GM04503 (cell line): ENCODE measurements at places on chromosomes 3 and 15.

DNA sequence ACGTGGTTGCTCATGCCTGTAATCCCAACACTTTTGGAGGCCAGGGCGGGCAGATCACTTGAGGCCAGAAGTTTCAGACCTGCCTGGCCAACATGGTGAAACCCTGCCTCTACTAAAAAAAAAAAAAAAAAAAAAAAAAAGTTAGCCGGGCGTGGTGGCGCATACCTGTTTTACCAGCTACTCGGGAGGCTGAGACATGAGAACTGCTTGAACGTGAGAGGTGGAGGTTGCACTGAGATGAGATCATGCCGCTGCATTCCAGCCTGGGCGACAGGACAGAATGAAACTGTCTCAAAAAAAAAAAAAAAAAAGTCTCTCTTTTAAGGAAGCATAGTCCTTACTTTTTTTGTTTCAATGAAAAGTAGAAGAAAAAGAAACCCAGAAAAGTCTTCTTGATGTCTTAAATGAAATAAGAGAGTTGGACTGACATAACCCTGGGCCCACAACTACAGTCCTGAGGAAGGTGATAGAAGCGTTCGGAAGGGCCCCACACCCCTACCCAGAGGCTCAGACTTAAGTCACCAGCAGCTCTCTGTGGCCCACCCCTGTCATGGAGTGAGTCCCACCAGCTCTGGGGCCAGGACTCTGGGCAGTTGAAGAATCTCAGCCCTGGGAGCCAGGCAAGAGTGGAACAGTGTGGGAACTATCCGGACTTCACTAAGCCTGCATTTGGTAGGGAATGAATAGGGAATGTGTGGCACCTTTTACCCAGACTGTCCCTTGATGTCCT lies 2.6 kb downstream of the NME9 start:
- DNase-seq, result no peak

- no peak for DNase-seq
Measured at GRCh38 chr15:80288131-80288530, 36.1 kb upstream of the CTXND1 start.

- no peak for DNase-seq
Measured at GRCh38 chr3:59862686-59863085, 812.9 kb upstream of the CFAP20DC start.

GRCh38 chr3:71581457-71582035 lies 2.0 kb downstream of the FOXP1 start:
- DNase-seq, result no peak

GRCh38 chr3:58608648-58609047 lies 31.5 kb upstream of the FAM107A start:
- no peak for DNase-seq

GRCh38 chr3:42012383-42012934 lies 50.6 kb upstream of the ULK4 start:
- no peak for DNase-seq

DNA sequence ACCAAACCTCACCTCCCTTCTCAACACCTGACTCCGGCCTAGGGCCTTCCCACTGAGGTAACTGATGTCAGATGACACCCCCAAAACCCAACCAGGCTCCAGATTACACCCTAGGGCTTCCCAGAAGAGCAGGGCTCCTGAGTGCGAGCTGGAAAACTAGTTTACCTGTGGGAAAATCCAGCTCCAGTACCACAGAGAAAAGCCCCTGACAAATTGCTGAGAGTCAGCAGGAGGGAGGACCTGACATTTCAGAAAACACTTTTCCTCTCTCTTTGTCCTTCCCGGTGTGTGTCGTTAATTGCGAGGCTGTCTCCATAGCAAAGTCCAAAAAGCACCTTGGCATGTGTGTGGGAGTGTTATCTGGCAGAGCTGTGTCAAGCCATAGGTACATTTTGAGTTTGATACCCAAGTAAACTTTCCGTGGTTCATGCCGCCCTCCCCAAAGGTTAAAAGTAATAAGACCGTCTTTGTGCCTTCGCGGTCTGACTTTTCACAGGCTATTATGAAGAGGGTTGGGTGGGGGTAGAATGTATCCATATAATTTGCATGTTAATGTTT lies 79.8 kb upstream of the FNDC3B start:
- no peak for DNase-seq

DNA sequence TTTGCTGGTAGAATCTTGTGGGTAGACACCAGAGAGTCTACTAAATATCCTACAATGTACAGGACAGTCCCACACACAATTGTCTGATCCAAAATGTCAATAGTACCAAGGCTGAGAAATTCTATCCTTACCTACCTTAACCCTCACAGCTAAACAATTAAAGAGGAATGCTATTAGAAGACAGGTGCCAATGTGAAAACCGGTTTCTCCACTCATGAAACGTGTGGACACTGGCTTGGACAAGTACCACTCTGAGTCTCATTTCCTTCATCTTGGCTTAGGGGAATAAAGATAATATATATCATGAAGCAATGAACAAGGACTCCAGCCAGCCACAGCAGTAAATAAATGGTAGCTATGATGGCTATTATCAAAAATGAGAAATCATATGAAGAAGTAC lies 90.2 kb downstream of the RFTN1 start:
- DNase-seq, result no peak

- DNase-seq, result no peak
Measured at GRCh38 chr3:77539677-77540076, 499.8 kb downstream of the ROBO2 start.

DNA sequence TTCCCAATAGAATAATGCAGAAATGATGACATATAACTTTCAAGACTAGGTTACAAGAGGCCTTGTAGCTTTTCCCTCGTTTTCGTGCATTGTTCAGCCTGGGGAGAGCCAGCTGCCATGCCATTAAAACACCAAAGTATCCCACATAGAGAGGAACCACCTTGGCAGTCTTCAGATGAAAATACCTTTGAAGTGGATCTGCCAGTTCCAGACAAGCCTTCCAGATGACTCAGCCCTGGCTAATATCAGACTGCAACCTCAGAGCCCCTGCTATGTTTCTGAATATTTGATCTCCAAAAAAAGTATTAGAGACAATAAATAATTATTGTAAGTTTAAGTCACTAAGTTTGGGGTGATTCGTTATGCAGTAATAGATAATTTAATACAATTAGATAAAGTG lies 294.3 kb upstream of the GBE1 start:
- DNase-seq, result no peak

GRCh38 chr3:103295974-103296570 lies 861.3 kb downstream of the ZPLD1 start:
- DNase-seq, result no peak

DNA sequence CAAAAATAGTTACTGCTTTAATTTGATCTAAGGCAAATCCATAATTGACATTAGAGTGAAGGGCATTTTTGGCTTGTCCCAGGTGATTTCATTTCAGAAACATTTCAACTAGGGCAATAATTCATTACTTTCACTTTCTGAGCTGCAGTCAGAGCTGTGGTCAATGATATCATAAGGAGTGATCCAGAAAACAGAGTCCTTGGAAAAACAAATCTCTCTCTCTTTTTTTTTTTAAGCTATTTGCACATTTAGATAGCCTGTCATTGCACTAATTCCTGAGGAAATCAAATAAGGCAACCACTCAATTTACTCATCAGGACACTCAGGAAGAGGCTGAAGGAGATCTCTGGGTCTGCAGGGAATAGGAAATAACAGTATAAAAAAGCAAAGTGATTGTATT lies 269.5 kb upstream of the LRRC3B start:
- DNase-seq, result no peak

GRCh38 chr15:78421238-78421965 lies 16.6 kb upstream of the IREB2 start:
- DNase-seq, result no peak

GRCh38 chr3:39937315-39937714 lies 127.9 kb downstream of the MYRIP start:
- no peak for DNase-seq

DNA sequence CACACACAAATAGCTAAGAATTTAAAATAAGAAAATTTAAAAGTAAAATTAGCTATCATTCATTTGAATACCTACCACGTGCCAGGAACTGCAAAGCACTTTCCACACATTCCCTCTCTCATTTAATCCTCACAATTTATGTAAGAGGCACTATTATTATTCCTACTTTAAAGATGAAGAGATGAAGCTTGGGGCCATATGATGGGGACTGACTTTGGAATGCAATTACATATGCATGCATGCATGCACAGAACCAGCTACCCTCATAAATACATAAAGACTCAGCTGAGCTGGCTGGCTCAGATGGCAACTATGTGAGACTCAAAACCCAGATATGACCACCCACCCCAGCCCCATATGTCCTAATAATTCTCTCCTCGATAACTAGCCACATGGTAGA lies 31.7 kb upstream of the THUMPD3 start:
- DNase-seq, result no peak

DNA sequence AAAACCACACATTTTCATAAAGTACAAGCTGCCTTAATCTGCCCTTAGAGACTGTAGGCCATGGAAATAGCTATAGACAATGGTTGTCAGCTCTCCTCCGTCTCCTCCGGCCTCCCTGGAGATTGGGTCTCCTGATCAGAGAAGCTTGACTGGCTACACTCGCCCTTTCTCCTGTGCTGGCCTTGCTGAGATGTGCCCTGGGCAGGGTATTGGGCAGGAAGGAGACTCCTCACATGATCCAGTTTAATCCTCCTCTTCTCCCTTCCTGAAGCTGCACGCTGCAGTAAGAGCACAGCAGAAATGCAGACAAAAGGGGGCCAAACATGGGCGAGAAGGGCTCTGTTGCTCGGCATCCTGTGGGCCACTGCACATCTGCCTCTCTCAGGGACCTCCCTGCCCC lies at the start of gene SLC24A5:
Gene SLC24A5 (plus strand): TSS at position 246 of the 400 bp plus-strand sequence. CDS start 55 bp downstream, at position 301.
- no peak for DNase-seq

GRCh38 chr3:71062037-71062932 lies 521.2 kb downstream of the FOXP1 start:
- no peak for DNase-seq

- DNase-seq, result no peak
Measured at GRCh38 chr15:78841891-78842290, 30.6 kb upstream of the ADAMTS7 start.

DNA sequence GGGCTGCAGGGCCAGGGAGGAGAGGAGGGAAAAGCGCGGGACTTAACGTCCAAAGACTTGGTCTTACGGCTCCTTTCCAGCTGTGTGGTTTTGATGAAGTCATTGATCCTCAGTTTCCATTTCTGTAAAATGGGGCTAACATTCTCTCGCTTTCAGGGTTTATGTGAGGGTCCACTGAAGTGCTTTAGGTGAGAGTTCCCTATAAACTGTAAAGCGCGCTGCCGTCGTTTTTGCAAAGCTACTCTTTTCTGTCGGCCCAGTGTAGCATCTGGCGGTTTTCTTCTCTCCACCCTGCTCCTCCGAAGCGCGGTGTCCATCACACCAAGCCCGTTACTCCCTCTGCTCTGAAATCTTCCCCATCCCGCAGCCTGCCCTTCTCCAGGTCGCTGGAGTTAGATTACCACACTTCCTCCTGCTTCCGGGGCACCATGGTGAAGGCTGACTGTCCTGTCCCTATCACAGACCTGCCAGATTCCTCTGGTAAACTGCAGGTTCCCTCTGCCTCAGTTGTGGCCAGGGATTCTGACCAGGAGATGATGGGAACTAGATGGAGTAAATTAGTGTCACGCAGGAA lies 702 bp upstream of the DNAJC17 start:
- DNase-seq, result no peak

DNA sequence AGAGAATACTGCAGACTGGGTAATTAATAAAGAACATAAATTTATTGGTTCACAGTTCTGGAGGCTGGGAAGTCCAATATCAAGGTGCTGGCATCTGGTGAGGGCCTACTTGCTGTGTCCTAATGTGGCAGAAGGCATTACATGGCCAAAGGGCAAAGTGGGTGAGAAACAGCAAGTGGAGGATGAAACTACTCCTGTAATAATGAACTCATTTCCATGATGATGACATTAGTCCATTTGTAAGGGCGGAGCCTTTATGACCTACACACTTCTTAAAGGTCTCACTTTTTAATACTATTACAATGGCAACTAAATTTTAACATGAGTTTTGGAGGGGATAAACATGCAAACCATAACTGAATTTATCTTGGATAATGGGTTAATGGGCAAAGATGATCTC lies 139.6 kb upstream of the SGO1 start:
- DNase-seq, result no peak

GRCh38 chr15:27218426-27218825 lies 247.4 kb downstream of the GABRG3 start:
- DNase-seq, result no peak

DNA sequence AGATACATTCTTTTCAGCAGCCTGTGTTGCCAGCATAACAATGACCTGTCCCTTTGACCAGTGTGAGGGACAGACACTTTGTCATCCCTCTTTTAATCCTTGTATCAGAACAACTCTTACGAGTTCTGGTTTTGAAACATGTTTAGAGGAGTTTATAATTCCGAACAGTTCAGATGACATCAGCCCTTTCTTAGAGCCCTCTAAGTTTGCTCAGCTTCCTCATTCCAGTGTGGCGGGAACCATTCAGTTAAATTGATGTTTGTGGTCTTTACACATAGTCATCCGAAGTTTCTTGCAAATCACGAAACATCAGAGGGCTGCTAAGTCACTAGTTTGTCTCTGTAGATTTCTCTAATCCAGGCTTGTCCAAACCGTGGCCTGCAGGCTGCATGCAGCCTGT lies 102.5 kb downstream of the AKAP13 start:
- DNase-seq, result peak; percentile 83

- no peak for DNase-seq
Measured at GRCh38 chr3:127339928-127340861, 52.3 kb upstream of the PRR20G start.

- no peak for DNase-seq
Measured at GRCh38 chr15:93044301-93045190, 44.5 kb downstream of the RGMA start.

DNA sequence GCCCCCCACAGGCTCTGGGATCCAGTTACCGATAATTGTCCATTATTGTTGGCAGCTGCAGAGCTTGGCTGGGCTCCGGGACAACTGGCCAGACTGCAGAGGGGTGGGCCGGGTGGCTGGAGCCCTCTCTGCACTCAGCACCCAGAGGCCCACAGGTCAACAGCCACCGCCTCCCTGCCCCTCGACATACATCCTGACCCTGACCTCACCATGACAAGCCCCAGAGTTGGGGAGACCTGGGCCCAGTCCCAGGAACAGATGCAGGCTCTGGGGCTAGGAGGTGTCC lies 22.4 kb downstream of the PTH1R start:
- no peak for DNase-seq

DNA sequence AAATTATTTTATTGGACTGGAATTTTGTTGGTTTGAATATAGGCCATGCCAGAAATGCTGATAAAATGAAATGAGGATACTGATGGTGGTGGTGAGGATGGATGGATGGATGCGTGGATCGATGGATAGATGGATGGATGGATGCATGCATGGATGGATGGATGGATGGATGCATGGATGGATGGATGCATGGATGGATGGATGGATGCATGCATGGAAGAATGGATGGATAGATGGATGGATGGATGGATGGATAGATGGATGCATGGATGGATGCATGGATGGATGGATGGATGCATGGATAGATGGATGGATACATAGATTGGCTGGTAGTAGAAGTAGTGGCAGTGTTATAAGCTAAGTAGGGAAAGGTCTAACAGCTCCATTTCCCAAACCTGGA lies 40.1 kb downstream of the CPN2 start:
- no peak for DNase-seq
